ENCODE measurements at places on chromosomes 6 and 20.

- DNase-seq = no peak
Measured at GRCh38 chr6:137698636-137699030, 168.4 kb upstream of the TNFAIP3 start.

DNA sequence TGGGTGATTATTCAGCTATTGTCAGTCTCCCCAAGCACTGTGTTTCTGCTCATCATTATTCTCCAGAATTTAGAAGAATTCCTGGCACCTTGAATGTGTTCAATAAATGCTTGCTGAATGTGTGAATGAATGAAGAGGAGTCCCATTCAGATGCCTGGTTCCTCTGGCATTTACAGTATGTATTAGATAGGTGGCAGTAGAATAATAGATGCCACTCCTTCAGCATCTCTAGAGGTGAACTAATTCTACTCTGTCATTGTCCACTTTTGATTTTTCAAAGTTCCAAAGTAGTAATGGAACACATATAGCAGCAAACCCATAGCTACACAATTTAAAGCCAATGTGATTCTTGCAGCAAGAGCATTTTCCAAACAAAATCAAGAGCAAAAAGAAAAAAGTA, 118.9 kb upstream of the CEP162 start:
- DNase-seq = no peak

- DNase-seq = no peak
Measured at GRCh38 chr20:32792316-32792715, 27.4 kb upstream of the MAPRE1 start.

GRCh38 chr6:11023032-11023431, 21.1 kb downstream of the ELOVL2 start:
- no peak for DNase-seq

- no peak for DNase-seq
Measured at GRCh38 chr6:110356778-110357177, 1.4 kb downstream of the METTL24 start.

DNA sequence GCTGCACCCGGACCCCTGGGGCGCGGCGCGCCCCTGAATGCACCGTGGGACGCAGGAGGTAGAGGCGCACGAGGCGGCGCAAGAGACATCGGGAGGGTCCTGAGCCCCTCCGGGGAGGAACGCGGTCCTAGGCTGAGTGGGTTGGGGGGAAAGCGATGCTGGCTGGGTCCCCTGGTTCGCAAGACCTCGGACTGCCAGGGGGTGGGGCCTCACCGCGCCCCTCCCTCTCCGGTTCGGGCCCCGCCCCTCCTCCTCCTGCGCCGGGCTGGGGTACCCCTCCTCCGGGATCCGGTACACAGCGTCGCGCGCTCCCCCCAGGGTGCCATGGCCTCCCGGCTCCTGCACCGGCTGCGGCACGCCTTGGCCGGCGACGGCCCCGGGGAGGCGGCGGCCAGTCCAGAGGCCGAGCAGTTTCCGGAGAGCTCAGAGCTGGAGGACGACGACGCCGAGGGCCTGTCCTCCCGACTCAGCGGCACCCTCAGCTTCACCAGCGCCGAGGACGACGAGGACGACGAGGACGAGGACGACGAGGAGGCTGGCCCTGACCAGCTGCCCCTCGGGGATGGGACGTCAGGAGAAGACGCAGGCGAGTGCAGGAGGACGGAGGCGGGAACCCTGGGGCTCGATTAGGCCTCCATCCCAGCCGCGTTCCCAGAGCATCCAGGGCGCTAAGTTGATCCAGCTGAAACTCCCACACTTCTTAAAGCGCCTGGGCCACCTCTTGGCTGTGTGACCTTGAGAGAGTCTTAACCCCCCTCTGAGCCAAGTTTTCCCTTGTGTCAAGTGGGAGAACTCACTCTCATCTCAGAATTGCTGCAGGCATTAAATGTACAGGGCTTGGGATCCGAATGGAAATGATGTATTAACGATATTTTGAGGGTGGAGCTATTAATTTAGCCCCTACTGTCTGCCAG, 541 bp downstream of the SNX21 start:
- peak; percentile 27 for DNase-seq

DNA sequence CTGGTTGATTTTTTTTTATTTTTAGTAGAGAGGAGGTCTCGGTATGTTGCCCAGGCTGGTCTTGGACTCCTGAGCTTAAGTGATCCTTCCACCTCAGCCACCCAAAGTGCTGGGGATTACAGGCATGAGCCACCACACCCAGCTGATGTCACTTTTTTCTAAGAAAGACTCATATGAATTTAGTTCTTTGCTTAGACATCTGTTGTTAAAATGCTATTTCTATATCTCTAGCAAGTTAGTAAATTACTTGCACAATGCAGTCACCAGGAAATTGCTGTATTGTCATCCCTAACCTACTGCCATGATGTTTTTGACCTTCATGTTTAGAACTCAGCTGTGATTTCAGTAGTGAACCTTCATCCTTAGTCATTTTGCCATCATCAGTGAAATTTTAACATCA, 5.7 kb downstream of the KDM1B start:
- DNase-seq = no peak

GRCh38 chr6:169800668-169801395, 49.4 kb downstream of the ERMARD start:
- no peak for DNase-seq

Measured in stimulated activated CD4-positive, alpha-beta T cell treated with anti-CD3 and anti-CD28 coated beads, Interleukin-1b, Interleukin-23, amount 100 ng/mL, for 1 hour (primary cell).